Endothelial cell of umbilical vein (primary cell): ENCODE measurements at places on chromosomes 11 and 22.
A peak's percentile ranks its signal among the peaks of the same experiment; 100 is the strongest.

DNA sequence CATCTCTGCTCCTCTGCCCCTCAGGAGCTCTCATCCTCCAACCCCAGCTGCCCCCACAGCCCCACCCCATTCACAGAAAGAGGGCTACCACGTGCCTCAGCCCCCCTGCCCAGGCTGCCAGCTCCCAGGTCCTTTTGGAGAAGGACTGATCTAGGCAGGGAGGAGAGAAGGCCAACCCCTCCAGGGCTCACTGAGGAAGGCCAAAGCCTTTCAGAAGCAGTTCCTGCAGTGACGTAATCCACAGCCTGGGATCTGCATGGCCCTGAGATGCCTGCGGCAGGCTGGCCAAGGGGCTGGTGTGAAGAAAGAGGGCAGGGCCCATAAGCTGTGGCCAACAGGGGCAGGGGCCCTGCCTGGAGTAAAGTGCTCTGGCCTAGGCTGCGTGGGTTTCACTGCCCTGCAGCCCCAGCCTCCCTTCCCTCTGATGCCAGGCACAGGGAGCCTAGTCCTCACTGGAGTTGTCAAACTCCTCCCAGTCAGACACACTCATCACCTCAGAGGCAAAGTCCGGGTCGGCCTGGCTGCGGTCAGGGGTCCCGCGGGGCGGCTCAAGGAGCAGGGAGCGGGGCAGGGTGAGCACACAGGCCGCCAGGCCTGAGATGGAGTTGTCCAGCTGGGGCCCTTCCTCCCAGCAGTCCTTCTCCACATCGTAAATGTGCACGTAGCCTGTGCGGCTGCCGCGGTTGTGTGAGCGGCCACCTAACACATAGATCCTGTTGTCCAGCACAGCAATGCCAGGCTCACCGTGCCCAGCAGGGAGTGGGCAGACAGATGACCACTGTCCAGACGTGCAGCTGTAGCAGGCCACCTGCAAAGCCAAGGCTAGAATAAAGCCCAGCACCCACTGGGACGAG is 4.2 kb upstream of the SCARF2 start:
- peaks cover 4% of the 10 kb centered on the region for H3K4me1 ChIP-seq
- no peak for DNase-seq
- no peak overlapping the region for H3K27ac ChIP-seq
- no peak overlapping the region for H3K4me3 ChIP-seq
- H3K36me3 ChIP-seq: no peaks in the 10 kb centered on the region

GRCh38 chr11:45502226-45502545 is 163.2 kb downstream of the CHST1 start:
- H3K27ac ChIP-seq: no peak overlapping the region
- H3K4me3 ChIP-seq: no peak overlapping the region
- no peaks in the 10 kb centered on the region for H3K4me1 ChIP-seq
- H3K36me3 ChIP-seq: no peaks in the 10 kb centered on the region
- peaks cover 3% of the 10 kb centered on the region for H3K27me3 ChIP-seq

- peak; percentile 88 for DNase-seq
- H3K36me3 ChIP-seq: no peaks in the 10 kb centered on the region
- H3K27me3 ChIP-seq: no peaks in the 10 kb centered on the region
- peak overlapping the region; percentile 99 for H3K27ac ChIP-seq
Observed at GRCh38 chr11:58577555-58578135, 1.2 kb upstream of the ZFP91 start.

- no peak overlapping the region for H3K27ac ChIP-seq
- no peaks in the 10 kb centered on the region for H3K27me3 ChIP-seq
- H3K4me3 ChIP-seq: no peak overlapping the region
- H3K4me1 ChIP-seq: no peaks in the 10 kb centered on the region
- no peak for DNase-seq
- H3K36me3 ChIP-seq: peaks cover 68% of the 10 kb centered on the region
Observed at GRCh38 chr11:64908766-64909165, 8.2 kb downstream of the ATG2A start.

- no peak overlapping the region for H3K4me3 ChIP-seq
- H3K27ac ChIP-seq: no peak overlapping the region
- no peaks in the 10 kb centered on the region for H3K36me3 ChIP-seq
- peaks cover 8% of the 10 kb centered on the region for H3K4me1 ChIP-seq
- no peaks in the 10 kb centered on the region for H3K27me3 ChIP-seq
Observed at GRCh38 chr11:46319074-46319453, 28.2 kb upstream of the DGKZ start.

GRCh38 chr22:39276440-39277141 is 31.8 kb upstream of the PDGFB start:
- no peaks in the 10 kb centered on the region for H3K27me3 ChIP-seq
- peaks cover 18% of the 10 kb centered on the region for H3K4me1 ChIP-seq
- no peaks in the 10 kb centered on the region for H3K36me3 ChIP-seq
- no peak overlapping the region for H3K27ac ChIP-seq
- H3K4me3 ChIP-seq: no peak overlapping the region
